ENCODE measurements at places on chromosomes 13 and 19.

DNA sequence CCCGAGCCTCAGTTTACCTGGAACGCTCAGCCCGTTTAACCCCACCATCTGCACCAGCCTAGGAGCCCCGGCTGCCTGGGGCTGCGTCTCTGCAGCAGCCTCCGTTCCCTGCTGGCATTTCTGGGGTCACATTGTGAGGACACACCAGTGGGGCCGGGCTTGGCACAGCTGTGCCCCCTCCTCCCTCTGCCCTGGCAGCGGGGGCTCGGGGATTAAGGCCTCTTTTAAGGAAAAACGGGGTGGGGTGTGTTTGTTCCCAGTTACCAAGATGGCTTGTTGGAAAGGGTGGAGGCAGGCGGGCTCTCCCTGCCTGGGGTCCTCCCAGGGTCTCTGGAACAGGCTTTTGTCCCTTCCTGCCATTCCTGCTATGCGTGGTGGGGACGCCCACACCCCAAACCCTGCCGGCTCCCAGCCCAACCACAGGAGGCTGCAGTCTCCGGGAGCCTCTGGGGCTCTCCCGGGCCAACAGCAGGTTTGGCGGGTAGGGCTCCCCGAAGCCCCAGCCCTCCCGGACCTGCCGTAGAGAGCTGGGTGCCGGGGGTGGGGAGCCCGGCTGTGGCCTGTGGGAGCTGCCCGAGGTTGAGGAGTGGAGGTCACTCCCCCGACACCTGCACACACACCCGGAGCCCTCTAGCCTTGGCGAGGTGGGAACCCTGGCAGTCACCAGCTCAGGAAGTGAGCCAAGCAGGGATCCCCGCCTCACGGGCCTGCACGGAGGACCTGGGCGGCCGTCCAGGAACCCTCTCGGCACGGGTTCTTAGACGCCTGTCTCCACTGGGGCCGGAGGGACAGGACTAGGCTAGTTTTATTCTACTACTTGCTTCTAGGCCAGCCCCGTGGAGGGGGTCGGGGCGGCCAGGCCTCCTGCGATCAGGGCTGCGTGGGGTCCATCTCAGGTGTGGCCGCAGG lies 36.9 kb downstream of the GADD45B start:
- DNase-seq, result no peak

DNA sequence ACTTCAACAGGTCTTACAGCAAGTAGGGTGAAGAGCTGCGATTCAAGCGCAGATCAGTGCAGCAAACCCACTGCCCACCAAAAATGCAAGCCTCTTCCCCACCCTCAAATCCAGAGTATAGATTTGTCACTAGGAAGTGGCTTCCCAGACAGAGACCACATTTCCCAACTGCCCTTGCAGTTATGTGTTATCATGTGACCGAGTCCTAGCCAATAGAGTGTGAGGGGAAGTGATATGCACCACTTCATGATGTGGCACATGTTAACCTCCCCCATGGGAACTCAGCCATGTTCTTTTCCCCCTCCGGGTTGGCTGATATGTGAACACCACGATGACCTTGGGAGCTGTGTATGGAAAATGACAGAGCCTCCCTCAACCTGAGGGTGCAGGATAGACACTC lies 50.8 kb downstream of the MBD3L2B start:
- DNase-seq, result no peak

- DNase-seq, result peak; percentile 49
Measured at GRCh38 chr19:30222428-30222873, 149.7 kb upstream of the ZNF536 start.

DNA sequence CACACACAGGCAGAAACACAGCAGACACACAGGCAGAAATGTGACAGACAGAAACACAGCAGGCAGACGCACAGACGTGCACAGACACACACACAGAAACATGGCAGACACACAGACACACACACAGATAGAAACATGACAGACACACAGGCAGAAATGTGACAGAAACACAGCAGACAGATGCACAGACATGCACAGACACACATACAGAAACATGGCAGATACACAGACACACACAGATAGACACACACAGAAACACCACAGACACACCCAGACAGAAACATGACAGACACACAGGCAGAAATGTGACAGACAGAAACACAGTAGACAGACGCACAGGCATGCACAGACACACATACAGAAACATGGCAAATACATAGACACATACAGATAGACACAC lies 1.3 kb downstream of the TBXA2R start:
- no peak for DNase-seq
